NCI-H510A treated with DMSO at 0.1 percent for 48 hours (cell line): ENCODE measurements at places on chromosomes 3 and 15.

DNA sequence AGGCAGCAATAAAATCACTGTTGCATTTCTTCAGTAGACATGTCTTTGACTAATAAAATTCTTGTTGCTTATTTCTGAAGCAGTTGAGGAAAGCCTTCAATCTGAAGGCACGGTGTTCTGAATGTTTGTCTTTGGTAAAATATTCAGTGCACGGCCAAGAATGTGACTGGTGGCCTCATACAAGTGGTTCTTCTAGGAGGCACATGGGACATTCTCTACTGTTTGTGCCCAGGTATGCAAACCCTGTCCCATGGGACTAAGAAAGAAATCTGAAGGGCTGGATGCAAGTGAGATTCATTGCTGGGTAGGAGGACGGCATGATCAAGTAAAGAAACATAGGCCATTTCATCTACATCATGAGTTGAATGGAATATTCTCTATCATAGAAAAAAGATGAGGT lies 250.6 kb upstream of the NR2F2 start:
- DNase-seq, result no peak

- no peak for DNase-seq
Measured at GRCh38 chr15:56871867-56872266, 46.6 kb upstream of the TCF12 start.

GRCh38 chr3:63951492-63952247 lies 39.5 kb upstream of the SCAANT1 start:
- no peak for DNase-seq

DNA sequence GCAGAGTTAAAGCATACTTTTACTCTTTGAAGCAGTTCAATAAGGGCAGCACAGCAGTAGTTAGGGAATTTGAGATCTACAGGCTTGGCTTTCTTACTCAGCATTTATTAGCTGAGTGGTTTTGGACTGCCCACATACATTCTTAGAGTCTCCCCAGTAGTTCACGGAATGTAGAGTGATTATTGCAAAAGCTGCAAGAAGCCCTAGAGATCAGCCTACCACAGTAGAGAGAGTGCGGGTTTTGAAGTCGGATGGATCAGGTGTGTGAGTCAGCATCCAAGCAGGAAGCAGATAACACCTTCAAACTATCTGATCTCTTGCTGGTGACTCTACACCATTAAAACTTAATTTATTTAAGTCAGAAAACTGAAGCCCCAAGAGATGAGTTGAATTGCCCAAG lies 171.9 kb downstream of the SYNPR start:
- DNase-seq, result no peak

GRCh38 chr3:139140553-139140952 lies 95.9 kb upstream of the PRR23C start:
- DNase-seq, result no peak

DNA sequence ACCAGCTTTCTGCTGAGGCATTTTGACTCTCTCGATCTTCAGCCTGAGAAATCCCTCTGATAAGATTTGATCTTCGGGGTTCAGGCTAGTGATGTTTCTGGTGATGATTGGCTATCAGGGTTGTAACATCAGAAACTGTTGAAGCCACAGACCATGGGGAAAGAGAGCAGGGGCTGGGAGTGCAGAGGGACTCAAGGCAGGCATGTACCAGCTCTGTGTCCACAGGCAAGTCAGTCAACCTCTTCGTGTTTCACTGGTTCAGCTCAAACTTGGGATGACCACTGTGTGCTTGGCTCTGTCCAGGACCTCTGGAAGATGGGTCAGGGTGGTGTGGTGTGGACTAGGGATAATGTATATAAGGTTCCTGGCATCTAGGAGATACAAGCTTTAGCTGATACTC lies 116.5 kb downstream of the EEFSEC start:
- DNase-seq, result no peak

DNA sequence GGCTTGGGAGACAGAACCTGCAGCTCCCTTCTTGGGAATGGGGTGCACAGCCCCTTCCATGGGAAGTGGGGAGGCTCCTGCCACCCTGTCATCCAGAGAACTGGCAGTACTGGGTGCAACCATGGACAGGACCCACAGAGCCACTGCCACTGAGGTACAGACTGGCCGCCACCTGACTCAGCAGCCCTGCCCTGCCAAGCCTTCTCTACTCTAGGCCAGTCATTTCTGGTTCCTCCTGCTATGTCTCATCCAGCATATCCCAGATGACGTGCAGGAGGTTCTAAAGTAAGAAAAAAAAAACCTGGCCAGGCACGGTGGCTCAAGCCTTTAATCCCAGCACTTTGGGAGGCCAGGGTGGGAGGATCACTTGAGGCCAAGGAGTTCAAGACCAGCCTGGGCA lies 76.9 kb upstream of the RPL32 start:
- no peak for DNase-seq
